SJSA1 (cell line): ENCODE measurements at places on chromosomes 5 and 9. TPM values are rescaled to one million over a fixed set of nuclear protein-coding genes. Genes with fewer than 3 reads are reported as not detected.

FAM78A gene
- 0.03 TPM in 1 of 2 replicates, not detected in the other for total RNA-seq

ANKRD20A1 gene
- not detected in 2 replicates for total RNA-seq

ORM2 gene
- not detected in 2 replicates for total RNA-seq

SIL1 gene
- 42.5 and 58.2 TPM in 2 replicates for total RNA-seq

PHF24 gene
- not detected in 2 replicates for total RNA-seq

SLC34A3 gene
- not detected in 2 replicates for total RNA-seq

PCDHB15 gene
- total RNA-seq: 0.74 and 1.0 TPM in 2 replicates

SH2D3C gene
- not detected in 2 replicates for total RNA-seq

FOXD4 gene
- total RNA-seq: 0.24 TPM in 1 of 2 replicates, not detected in the other

DNA sequence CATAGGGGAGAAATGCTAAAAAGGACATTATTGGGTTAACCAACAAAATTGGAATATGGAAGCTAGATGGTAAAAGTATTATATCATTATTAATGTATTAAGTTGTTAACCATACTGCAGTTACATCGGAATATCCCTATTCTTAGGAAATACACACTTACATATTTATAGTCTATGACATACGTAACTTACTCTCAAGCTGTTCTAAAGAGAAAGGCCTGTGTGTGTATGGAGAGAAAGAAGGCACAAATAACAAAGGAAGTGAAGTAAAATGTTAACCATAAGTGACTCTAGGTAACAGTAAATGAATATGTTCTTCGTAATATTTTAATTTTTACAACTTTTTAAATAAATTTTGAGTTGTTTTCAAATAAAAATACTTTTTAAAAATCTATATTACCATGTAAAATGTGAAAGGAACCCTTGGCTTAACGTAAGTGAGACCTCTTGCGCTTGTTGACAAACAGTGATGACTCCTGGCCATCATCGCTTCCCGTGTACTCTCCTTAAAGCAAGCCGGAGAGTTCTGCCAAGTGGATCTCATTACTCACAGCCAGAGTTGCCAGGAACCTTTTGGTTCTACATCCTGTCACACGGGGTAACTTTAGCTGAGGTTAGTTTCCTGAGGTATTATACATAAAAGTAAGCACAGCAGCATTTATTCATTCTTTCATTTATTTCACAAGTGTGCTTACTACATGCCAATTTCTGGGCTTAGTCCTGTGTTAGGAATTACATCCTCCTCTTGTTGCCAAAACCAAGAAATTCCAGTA lies 165.4 kb downstream of the EPB41L4A start:
- no peaks in the 10 kb centered on the region for H3K27me3 ChIP-seq
- no peak overlapping the region for H3K4me3 ChIP-seq
- no peaks in the 10 kb centered on the region for H3K36me3 ChIP-seq
- H3K4me1 ChIP-seq: no peaks in the 10 kb centered on the region

DNA sequence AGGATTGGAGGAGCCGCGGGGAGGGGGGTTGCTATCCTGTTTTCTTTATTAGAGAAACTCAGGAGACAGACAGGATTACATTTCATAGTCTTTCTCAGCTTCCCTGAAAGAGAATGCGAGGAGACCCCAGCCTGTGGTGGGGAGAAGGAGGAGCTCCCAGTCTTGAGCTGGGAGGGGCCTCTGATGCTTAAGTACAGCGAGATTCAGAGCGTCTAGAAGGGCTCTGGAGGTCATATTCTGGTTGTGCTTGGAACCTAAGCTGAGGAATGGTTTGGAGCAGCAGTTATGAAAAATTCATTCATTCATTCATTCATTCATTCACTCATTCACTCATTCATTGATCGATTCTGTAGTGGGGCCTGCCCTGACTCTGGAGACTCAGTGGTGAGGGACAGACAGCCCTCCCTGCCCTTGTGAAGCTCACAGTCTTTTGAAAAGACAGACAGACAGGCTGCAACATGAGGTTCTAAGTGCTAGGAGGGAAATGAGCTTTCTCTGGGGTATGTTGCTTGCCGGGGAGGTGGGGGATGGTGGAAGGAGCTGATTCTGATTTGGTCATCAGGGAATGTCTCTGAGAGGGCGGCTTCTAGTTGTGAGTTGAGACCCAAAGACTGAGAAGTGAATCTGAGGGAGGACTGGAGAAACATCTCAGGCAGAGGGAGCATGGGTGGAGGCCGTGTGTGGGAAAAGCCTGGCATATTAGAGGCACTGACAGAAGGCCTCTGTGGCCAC lies 2.5 kb upstream of the SPRY4 start:
- peaks cover 24% of the 10 kb centered on the region for H3K36me3 ChIP-seq
- H3K27ac ChIP-seq: peak overlapping the region; percentile 91
- H3K4me3 ChIP-seq: no peak overlapping the region
- H3K27me3 ChIP-seq: no peaks in the 10 kb centered on the region
- H3K4me1 ChIP-seq: peaks cover 55% of the 10 kb centered on the region

DNA sequence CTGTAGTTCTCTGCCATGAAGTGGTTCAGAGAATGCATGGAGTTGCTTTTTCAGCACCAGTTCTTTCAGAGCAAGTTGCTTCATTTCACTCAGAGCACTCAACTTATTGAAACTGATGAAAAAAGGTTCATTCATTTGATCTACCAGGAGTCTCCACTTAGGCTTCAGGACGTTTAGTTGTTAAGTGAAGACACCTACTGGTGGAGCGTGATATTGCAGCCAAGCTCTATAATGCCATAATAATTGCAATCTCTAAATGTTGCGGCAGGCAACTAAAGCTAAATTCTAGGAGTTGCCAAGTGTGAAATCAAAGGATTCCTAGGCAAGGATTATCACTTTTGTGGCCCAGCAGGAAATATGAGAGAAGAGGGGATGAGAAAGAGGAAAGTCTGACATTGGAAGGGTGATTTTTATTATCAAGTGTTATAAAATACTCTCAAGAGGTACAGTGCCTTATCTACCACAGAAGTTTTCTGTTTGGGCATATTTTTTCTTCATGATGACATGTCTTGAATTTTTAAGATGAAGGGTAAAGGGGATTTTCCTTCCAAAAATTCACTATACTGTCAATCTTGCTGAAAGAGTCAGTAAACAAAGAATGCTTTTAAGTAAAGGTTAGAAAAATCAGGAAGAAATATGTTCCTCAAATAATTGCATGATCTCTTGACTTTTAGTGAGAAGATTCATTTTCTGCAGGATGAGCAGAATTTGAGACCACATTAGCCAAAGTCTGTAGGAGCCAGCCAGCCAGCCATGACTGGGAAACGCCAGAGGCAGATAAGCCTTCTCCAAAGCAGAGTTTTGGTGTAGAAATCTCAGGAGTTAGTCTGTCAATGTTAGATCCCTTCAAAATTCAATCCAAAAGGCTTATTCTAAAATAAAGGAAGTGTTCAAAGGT lies 83.4 kb downstream of the SH3PXD2B start:
- H3K27me3 ChIP-seq: no peaks in the 10 kb centered on the region
- no peak overlapping the region for H3K27ac ChIP-seq
- H3K4me3 ChIP-seq: no peak overlapping the region
- no peaks in the 10 kb centered on the region for H3K4me1 ChIP-seq
- H3K36me3 ChIP-seq: peaks cover 49% of the 10 kb centered on the region
- no peak for DNase-seq

DNA sequence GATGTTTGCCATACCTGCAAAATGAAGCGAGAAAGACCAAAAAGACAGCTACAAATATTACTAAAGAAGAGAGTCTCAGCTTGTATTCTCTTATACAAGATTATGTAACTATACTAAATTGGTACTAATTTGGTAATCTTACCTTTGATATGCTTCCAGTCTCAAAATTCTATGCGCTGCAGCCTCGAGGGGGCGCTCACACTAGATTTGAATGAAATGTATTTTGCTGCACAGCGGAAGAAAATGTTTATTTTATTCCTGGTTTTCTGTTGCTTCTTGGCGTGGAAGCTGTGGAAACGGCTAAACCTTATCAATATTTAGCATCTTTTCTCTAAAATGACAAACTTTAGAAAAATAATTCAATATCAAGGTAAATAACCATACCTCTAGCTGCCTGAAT lies 267.0 kb upstream of the NUDT12 start:
- H3K36me3 ChIP-seq: no peaks in the 10 kb centered on the region
- no peak overlapping the region for H3K27ac ChIP-seq
- no peak for DNase-seq
- no peaks in the 10 kb centered on the region for H3K4me1 ChIP-seq

DNA sequence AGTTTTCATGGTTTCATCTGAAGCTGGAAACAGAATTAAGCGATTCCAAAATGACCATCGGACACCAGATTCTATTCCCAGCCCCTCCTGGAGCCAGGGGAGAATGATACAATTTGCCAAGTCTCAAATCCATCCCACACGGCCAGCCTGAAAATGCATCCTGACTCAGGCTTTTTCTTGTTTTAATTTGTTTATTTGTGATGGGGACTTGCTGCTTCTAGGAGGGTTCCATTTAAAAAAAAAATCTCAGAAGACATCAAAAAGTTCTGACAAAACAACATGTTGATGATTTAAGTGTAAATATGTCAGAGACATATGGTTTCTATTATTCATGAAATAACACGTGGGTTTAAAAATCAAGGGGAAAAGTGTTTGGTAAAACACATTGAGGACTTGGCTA lies 173.2 kb downstream of the GAS1 start:
- no peaks in the 10 kb centered on the region for H3K36me3 ChIP-seq
- no peaks in the 10 kb centered on the region for H3K4me1 ChIP-seq
- H3K27me3 ChIP-seq: no peaks in the 10 kb centered on the region; the same call in 1 of the 2 replicates
- no peak for DNase-seq
- H3K4me3 ChIP-seq: no peak overlapping the region

DNA sequence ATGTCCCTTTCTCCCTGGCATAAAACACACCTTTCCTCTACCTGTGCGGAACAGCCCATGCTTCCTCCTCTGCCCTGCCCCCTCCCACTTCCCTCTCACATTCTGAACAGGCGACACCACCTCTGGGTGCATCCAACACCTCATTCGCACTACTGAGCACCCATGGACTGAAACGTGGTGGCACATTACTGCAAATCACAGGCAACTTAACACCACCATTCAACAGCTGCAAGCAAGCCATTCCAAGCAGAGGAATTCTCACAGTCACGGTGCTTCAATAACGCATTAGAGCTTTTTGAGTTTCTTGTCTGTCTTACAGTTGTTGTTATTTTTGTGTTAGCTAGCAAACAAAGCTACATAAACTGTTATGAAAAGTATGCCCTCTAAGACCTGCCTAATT lies 298.2 kb upstream of the TAS2R1 start:
- DNase-seq: no peak
- H3K36me3 ChIP-seq: no peaks in the 10 kb centered on the region
- H3K4me3 ChIP-seq: no peak overlapping the region

- no peaks in the 10 kb centered on the region; the same call in 1 of the 2 replicates for H3K4me1 ChIP-seq
- no peak for DNase-seq
- no peaks in the 10 kb centered on the region for H3K36me3 ChIP-seq
- no peaks in the 10 kb centered on the region for H3K27me3 ChIP-seq
- no peak overlapping the region for H3K4me3 ChIP-seq
These were observed 730.4 kb upstream of the MEF2C start for GRCh38 chr5:89613222-89613956.

DNA sequence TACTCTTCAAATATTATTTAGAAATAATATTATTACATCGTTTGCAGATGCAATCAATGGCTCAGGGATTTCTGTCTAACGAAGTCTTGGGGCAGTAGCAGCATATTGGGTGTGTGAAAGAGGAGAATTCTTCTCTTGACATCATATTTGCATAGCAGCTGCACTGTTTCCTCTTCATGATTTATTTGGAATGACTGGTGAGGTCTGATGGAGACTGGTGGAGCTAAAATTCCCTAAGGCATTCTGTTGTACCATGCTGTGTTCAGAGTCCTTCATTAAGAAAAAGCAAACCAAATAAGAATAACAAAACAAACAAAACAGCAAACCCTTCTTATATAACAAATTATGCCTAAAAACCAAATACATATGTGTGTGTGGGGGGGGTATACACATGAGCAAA lies 177.6 kb downstream of the DIRAS2 start:
- H3K36me3 ChIP-seq: no peaks in the 10 kb centered on the region
- H3K27me3 ChIP-seq: no peaks in the 10 kb centered on the region
- no peak overlapping the region for H3K27ac ChIP-seq
- DNase-seq: no peak

- no peaks in the 10 kb centered on the region for H3K27me3 ChIP-seq
- no peak for DNase-seq
- no peaks in the 10 kb centered on the region for H3K4me1 ChIP-seq
- H3K36me3 ChIP-seq: no peaks in the 10 kb centered on the region
- H3K27ac ChIP-seq: no peak overlapping the region
- no peak overlapping the region for H3K4me3 ChIP-seq
These were observed 265.3 kb downstream of the KCTD16 start for GRCh38 chr5:144436007-144436406.

DNA sequence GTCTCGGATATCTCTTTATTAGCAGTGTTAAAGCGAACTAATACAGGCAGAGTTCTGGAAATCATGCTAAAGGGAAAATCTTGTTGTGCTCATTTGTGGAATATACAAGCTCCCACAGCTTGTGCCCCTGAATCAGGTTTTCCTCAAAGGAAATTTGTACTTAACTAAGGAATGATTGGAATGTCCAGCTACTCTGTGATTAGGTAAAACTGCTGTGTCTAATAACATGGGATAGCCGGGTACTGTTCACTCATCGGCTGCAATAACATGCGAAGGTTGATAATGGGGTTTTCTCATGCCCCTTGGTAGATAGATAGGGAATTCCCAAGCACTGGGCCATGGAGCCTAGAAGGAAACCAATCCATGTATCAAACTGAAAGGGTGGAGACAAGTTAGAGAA lies 306.7 kb downstream of the NR2F1-AS1 start:
- DNase-seq: no peak
- H3K4me1 ChIP-seq: peaks cover 19% of the 10 kb centered on the region
- no peaks in the 10 kb centered on the region for H3K36me3 ChIP-seq
- H3K27me3 ChIP-seq: no peaks in the 10 kb centered on the region
- H3K27ac ChIP-seq: peak overlapping the region; percentile 62
